ENCODE measurements at places on chromosomes 7 and 10.

GRCh38 chr7:129006636-129007414 is 48.1 kb downstream of the TNPO3 start:
- DNase-seq, result no peak

GRCh38 chr10:128908099-128908498 is 558.9 kb upstream of the MGMT start:
- no peak for DNase-seq

GRCh38 chr7:16719699-16720098 is 33.9 kb upstream of the TSPAN13 start:
- no peak for DNase-seq

GRCh38 chr7:28840592-28840995 is 117.5 kb downstream of the TRIL start:
- no peak for DNase-seq

DNA sequence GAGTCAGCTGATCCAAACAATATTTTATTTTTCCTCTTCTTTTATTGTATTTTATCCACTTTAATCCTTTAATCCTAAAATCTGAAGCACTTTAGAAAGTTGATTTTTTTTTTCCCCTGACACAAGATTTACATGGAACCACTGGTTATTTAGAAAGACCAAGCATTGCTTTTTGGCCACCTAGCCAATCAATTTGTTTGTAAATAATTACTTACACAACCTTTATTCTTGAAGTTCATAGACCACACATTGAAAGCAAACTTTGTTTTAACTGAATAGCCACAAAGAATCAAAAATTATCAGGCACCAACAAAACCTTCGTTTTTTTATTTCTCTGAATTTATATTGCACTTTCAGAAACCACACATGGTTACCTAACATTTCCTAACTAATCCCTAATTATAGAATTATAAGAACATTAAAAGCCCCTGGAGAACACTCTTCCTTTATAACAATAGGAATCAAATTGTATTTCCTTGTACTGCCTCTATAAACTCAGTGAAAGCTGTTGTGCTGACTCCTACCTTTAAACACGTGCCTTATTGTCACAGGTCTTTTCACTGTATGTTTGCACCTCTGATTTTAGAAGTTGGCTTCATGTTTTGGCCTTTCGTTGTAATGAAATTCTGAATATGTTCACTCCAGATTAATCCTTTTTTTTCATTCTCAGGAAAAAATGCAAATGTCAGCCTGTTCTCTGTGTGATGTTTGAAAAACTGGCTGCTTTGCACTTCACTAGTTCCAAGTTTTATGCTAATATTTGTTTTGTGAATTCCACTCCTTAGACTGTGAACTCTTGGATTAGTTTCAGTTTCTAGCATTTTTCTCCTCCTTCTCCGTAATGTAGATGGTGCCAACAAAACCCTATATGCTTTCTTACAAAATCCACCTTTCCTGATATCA is 1511.9 kb downstream of the REEP3 start:
- DNase-seq, result no peak

GRCh38 chr7:47454069-47454973 is 127.6 kb downstream of the TNS3 start:
- peak; percentile 66 for DNase-seq

- DNase-seq, result no peak
Measured at GRCh38 chr7:44674381-44674780, 68.0 kb downstream of the OGDH start.

- no peak for DNase-seq
Measured at GRCh38 chr10:111990734-111991133, 192.8 kb downstream of the GPAM start.

GRCh38 chr7:17965603-17966002 is 25.3 kb upstream of the SNX13 start:
- peak; percentile 57 for DNase-seq

DNA sequence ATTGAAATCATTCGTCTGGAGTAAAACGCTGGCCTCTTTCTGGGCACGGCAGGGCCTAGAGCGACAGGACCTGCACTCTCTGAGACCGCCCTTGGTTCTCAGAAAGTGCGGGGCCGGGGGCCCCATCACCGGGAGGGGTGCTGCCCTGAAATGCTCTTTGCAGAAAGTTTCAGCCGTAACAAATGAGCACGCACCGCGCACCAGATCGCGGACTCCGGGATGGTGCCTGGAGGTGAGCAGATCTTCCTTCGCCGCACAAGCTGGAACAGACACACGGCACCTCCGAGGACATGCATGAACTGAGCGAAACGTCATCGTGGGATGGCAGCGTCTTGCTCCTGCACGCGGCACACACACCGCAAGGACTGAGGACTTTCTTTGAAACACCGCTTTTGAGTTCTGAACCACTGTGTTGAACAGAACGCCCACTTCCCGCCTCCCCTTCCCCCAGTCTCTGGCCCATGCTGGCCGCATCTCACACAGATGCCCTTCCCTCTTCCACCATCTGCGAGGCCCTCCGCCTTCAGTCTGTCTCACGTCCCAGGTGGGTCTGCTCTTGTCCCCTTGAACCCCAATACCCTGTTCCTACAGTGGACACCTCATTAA is 538.7 kb upstream of the MGMT start:
- no peak for DNase-seq

- no peak for DNase-seq
Measured at GRCh38 chr10:128776673-128777252, 650.5 kb upstream of the MKI67 start.

- peak; percentile 95 for DNase-seq
Measured at GRCh38 chr7:139771001-139771956, 6.5 kb downstream of the HIPK2 start.

GRCh38 chr7:100189061-100189460 is 11.3 kb downstream of the STAG3 start:
- no peak for DNase-seq

- peak; percentile 81 for DNase-seq
Measured at GRCh38 chr10:71255808-71256660, 43.7 kb downstream of the UNC5B start.

GRCh38 chr10:76950354-76950753 is 687.3 kb downstream of the KCNMA1 start:
- no peak for DNase-seq

DNA sequence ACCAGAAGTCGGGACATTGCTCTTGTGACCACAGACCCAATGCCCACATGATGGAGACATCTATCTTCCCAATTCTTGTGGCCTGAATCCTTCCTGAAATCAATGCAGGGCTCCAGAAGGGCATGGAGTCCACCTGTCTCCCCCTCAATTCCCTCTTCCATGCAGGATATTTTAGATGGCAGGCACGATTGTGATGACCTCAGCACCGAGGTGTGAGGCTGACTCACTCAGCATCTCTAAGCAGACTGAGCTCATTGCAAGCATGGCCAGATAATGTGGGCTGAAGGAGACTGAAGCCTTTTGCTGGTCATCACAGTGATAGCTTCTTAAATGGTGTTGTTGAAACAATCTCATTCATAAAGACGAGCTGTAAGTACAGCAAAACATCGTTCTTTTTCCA is 374.9 kb upstream of the PODXL start:
- peak; percentile 4 for DNase-seq

DNA sequence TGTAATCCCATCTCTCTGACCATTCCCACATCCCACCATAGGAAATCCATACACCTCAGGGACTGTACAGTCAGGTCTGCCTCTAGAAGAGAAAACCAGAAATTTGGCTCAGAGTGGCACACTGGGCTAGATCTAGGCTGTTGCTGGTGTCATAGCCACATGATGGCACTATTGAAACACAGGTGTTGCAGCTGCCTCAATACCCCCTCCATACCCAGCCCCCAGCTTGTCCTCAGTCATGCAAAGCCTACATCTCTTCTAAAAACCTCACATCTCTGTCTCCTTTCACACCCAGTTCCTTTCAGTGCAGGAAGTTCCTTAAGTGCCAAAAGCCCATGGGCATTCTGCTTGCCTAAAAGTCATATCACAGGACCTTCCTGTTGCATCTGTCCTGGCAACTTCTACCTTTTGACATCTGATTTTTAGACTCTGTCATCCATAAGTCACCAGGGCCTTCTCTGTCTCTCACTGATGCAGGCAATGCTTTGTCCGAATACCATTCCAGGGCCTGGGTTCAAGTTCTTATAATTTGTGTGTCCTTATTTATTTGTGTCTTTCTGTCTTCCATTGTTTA is 27.0 kb upstream of the HIBADH start:
- peak; percentile 37 for DNase-seq

- no peak for DNase-seq
Measured at GRCh38 chr7:70193514-70193913, 595.2 kb downstream of the AUTS2 start.

DNA sequence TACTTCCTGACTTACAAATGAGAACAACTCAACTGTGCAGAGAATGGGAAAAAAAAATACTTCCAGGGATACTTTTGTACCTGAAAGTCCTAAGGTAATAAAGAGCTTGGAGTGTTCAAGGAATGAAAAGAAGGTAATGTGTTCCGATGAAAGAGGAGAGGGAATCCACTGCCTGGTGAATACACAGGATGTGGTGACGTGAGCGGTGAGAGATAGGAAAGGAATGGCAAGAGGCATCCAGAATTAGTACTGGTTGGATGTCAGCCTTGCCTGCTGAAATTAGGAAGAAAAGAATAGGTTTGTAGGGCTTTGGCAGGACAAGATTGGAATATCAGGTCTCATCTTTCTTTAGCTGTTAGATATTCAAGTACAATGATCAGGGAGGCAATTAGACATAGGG is 347.7 kb downstream of the POM121L12 start:
- DNase-seq, result no peak

GRCh38 chr7:28682801-28683200 is 270.5 kb downstream of the CREB5 start:
- no peak for DNase-seq

DNA sequence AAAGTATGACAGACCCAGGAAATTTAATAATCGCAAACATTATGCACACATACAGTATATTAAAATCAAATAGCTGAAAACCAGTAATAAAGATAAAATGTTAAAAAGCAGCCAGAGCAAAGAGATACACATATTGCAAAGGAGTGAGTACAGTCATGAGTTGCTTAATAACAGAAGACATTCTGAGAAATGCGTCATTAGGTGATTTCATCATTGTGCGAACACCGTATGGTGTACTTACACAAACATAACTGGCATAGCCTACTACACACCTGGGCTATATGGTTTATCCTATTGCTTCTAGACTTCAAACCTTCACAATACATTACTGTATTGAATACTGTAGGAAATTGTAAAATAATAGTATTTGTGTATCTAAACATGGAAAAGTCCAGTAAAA is 367.6 kb downstream of the NXPH1 start:
- DNase-seq, result no peak

- peak; percentile 95 for DNase-seq
Measured at GRCh38 chr7:22726907-22727713, at the start of gene IL6. Gene IL6, plus strand, starts transcription at chr7:22727200. Its CDS starts 63 bp downstream, at chr7:22727263.

DNA sequence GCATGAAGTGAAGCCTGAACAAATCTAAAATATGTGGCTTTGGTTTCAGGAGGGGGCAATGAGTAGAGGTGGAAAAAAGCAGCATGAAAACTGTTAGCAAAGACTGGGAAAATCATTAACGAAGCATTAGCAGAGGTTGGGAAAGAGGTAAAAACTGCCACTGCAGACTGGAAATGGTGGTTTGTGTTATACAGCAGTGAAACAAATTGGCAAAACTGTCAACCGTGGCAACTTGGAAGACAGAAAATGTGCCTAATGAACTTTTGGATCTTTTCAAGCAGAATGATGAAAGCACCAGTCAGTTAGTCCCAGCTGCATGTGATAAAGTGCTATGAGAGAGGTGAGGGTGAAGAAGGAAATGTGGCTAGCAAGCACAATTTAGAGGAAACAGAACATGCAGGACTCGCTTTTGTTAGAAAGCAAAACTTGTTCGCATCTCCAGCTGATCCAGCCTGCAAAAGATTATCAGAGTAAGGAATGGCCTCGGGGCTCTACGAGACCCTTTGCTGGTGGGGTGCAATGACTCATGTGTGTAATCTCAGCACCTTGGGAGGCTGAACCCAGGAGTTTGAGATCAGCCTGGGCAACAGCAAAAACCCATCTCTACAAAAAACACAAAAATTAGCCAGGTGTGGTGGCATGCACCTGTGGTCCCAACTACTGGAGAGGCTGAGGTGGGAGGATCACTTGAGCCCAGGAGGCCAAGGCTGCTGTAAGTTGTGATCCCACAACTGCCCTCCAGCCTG is 45.7 kb downstream of the SKIDA1 start:
- DNase-seq, result no peak

- no peak for DNase-seq
Measured at GRCh38 chr10:35379226-35380137, 43.2 kb downstream of the CCNY start.

GRCh38 chr10:5970066-5970465 is 7.3 kb downstream of the IL15RA start:
- no peak for DNase-seq

DNA sequence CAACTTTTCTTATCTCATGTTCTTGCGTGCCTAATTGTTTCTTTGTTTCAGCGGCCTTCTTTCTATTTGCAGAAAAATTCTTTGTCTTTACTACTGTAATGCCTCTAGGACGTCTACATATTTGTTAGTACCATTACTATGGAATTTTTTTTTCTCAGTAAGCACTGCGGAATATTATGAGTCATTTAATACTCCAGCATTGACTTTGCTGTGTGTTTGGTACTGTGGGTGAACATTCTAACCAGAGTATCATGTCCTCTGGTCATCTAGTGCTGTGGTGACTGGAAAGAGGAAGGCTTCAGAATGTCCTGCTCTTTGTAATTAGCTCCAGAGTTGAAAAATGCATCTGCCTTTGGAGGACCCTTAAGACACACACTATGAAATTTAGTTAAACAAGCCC is 58.5 kb upstream of the FERD3L start:
- DNase-seq, result peak; percentile 29

GRCh38 chr7:102111061-102112041 is 175.3 kb upstream of the SH2B2 start:
- DNase-seq, result no peak

DNA sequence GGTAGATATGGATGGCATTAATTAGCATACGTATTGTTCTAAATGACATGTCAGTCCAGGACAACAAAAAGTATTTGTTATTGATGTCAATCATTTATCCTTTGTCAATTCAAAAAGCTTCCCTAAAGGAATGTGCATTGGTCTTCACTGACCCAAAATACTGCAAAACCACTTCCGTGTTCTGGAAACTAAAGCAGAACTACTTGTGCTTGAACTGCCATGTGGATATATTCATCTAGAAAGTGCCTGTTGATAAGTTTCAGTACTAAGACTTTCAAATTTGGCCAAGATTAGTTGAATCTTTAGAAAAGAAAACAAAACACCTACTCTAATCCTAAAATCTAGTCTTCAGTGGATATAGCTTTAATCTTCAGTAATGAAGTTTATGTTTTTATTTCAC is 242.1 kb upstream of the PPP1R3A start:
- DNase-seq, result no peak

GRCh38 chr10:52232561-52233350 is 81.3 kb upstream of the DKK1 start:
- no peak for DNase-seq
